ENCODE measurements at places on chromosomes 5 and 9.
A peak's percentile ranks its signal among the peaks of the same experiment; 100 is the strongest.

GRCh38 chr5:76669245-76669644, 46.0 kb upstream of the F2RL2 start:
- no peak for DNase-seq

DNA sequence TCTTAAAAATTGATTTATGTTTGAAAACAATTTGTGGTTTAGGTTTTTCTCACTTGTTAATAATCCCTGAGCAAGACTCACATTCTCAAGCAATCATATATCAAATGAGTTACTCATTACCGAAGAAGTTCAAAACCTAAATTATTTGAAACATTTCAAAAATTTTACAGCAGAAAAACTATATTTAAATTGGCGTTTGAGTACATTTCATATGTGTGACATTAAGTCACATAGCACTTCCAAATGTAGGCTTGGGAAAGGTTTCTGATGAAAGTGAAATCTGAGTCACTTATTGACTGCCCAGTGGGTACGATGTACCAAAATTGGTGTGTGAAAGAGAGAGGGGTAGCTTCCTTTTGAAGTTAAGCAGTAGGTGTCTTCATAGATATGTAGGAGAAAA, 411.4 kb upstream of the SGCD start:
- no peak for DNase-seq

- DNase-seq, result no peak
Observed at GRCh38 chr5:100584069-100584468, 48.9 kb downstream of the FAM174A start.

GRCh38 chr9:4196886-4197285, 103.0 kb downstream of the GLIS3 start:
- DNase-seq, result peak; percentile 9

DNA sequence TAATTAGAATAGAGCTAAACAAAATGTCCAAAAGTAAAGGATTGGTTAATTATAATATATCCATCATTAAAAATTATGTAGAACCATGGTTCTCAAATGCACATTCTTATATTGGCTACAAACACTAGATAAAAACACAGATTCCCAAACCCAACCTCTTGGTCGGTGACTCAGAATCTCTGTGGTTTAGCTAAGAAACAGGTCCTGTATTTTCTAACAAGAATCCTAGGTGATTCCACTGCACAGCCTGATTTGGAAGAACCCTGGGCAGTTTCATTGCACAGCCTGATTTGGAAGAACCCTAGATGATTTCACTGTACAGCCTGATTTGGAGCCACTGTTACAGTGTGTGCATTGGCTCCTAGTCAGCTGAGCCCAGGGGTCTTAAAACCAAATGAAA, 67.9 kb downstream of the KIAA1958 start:
- DNase-seq, result peak; percentile 64

DNA sequence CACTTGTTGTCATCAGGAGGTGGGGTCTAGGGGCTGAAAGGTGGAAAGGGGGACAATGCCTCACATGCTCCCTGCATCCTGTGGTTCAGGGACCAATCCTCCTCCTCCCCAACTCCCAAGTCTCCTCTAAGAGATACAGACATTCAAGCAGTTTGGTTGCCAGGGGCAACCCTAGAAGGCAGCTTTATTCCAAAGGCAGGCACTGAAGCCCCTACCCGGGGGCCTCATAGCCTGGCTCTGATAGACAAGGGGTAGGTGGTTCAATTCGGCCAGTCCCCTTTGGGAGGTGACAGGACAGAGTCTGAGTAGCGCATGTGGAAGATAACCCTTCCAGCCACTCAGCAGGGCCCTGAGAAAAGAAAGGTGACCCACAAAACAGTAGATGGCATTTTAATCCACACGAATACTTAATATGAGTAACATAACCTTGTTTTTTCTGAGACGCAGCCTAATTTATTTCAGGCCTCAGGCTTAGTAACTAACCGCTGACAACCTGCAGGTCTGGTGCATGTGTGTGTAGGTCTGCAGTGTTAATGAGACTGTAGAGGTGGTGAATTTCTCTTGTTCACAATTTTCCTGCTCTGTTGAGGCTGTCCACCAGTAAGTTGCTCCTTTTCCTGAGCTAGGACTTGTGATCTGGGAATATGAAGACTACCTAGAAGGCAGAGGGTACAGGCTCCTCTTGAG, 31.3 kb upstream of the HSPA9 start:
- no peak for DNase-seq

GRCh38 chr5:128750155-128750554, 212.1 kb upstream of the FBN2 start:
- no peak for DNase-seq

GRCh38 chr9:87118594-87118993, 171.3 kb upstream of the GAS1 start:
- DNase-seq, result no peak

DNA sequence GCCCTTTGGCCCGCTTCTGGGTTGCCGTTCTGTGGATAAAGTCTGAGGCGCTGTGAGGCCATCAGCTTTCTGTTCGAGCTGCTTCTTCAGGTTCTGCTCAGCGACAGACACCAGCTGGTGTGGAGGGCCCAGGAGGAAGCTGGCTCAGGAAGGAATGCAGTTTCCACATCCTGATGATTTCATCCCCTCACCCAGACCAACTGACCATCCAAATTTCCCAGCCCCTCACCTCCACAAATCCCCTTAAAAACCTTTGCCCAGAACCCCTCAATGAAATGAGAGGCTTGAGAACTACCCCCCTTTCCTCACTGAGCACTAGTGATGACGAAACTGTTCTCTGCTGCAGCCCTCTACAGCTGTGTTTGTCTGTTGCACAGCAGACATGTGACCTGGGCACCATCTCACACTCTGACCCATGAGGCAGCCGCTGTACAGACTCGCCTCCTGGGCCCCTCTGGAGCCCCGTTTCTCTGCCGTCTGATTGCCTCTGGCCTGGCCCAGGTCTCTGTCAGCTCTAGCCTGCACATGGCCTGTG, 45.4 kb downstream of the SPATA31C2 start:
- DNase-seq, result no peak

DNA sequence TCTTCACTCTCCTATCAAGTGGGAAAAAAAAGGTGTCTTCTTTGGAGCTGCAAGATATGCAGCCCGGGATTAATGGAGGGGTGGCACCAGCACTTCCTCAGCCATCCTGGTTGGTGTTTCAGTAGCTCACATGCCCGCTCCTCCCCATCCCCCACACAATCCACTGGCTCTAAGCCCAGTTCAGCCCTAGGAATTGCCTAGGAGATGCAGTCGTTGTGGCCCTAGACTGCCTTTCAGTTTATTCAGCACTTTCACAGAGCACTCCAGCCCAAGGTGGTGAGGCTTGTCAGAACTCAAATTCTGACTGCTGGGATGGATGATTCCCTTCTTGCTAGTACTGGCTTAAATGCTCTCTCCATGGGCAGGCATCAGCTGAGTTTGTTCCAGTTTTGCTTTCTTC, 35.1 kb upstream of the EDIL3 start:
- no peak for DNase-seq

GRCh38 chr5:148403344-148403743, 19.6 kb downstream of the FBXO38 start:
- no peak for DNase-seq

- DNase-seq, result no peak
Observed at GRCh38 chr5:169503886-169504285, 79.7 kb upstream of the SPDL1 start.
